Type B pancreatic cell (in vitro differentiated cells): ENCODE measurements at places on chromosomes 5 and 9. TPM values are rescaled to one million over a fixed set of nuclear protein-coding genes. Genes with fewer than 3 reads are reported as not detected.

PCDHA1 gene
- total RNA-seq, result 0.45 TPM in 1 of 2 replicates, not detected in the other

PLEKHG4B gene
- 32.8 and 46.6 TPM in 2 replicates for total RNA-seq

SPATA31A3 gene
- not detected in 2 replicates for total RNA-seq

FAM151B gene
- total RNA-seq, result 2.9 and 3.0 TPM in 2 replicates

ELOVL7 gene
- 10.3 and 24.3 TPM in 2 replicates for total RNA-seq

PITX1 gene
- total RNA-seq, result 6.3 and 13.4 TPM in 2 replicates

ZNF608 gene
- 37.4 and 63.0 TPM in 2 replicates for total RNA-seq

SLC25A48 gene
- total RNA-seq, result 3.3 and 8.2 TPM in 2 replicates

RLN1 gene
- total RNA-seq, result 0.41 and 1.9 TPM in 2 replicates

PCDHGC5 gene
- total RNA-seq, result 0.45 and 1.9 TPM in 2 replicates

SLC36A2 gene
- total RNA-seq, result not detected in 2 replicates

MED27 gene
- 18.0 and 21.7 TPM in 2 replicates for total RNA-seq

IL4 gene
- not detected in 2 replicates for total RNA-seq

TIGD6 gene
- total RNA-seq, result 4.9 and 5.5 TPM in 2 replicates
